ENCODE measurements at places on chromosomes 7 and 10.

GRCh38 chr10:4819707-4820106 lies 6.3 kb upstream of the AKR1E2 start:
- DNase-seq, result no peak

GRCh38 chr10:74612195-74612594 lies 214.2 kb upstream of the KAT6B start:
- no peak for DNase-seq

DNA sequence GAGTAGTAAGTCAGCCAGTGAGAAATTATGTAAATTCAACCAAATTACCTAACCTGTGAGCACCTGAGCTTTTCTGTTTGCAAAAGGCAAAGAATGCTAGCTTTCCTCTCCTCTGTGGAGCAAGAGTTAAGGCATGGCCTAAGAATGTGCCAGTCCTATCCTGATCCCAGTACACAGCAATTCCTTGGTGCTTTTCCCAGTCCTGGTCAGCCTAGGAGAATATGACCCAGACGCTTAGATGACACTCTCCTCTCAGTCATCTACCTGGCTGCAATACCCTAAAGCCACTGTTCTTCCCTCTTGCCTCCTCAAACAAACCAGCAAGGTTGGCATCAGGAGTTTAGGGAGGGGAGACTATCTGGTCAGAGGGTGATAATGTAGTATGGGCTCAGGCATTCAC lies 4.1 kb downstream of the PDLIM1 start:
- DNase-seq, result no peak

DNA sequence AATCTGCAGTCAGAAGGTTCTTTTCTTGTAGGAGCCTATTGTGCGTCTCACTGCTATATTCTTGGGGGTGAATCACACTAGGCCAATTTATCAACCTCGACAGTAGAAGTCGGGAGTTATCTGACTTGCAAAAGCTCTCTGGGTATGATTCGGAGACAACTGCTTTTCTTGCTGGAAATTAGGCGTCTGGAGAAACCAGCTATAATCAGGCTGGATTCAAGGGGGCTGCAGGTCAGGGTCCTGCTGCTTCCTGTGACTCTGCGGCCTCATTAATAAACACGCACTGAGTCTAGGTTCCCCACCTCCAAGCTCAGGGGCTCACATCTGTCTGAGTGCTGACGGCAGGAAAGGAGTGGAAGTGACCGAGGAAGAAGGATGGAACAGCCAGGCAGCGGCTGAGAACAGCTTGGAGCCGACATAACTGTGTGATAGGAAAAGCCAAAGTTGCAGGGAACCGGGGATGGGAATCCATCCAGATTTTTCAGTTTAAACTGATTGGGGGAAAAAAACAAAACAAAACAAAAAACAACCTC lies 184.6 kb downstream of the FANK1 start:
- no peak for DNase-seq

DNA sequence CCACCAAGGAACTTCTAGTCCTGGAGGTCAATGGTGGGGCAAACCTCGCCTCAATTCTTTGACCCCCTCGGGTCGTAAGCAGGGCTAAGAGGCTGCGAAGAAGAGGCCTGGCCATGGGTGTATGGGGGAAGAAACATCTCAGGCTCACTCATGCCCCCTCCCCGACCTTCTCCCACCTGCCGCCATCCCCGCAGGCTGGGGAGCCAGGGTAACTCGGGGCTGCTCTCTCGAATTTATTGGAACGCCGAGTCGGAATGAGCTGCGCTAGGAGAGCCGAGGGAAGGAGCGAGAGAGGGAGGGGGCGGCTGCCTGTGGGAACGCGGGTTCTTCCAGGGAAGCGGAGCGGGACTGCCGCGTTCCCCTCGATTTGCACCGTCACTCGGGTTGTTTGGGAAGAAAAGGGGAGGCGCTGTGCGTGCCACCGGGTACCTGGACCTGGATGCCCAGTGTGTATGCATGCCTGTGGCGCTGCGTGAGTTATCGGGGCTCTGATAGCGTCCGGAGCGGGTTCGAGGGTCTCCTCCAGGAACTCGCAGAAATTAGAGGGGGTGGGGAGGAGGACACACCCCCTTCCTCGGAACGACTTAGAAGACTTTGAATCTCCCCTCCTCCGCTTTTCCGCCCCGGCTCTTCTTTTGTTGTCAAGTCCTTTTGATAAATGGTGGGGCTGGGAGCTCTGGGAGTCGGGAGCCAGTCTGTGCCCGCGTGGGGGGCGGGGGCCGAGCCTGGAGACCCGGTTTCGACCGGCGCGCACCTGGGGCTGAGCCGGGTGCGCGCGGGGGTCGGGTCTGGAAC lies 1.8 kb upstream of the ZNF503 start:
- no peak for DNase-seq

DNA sequence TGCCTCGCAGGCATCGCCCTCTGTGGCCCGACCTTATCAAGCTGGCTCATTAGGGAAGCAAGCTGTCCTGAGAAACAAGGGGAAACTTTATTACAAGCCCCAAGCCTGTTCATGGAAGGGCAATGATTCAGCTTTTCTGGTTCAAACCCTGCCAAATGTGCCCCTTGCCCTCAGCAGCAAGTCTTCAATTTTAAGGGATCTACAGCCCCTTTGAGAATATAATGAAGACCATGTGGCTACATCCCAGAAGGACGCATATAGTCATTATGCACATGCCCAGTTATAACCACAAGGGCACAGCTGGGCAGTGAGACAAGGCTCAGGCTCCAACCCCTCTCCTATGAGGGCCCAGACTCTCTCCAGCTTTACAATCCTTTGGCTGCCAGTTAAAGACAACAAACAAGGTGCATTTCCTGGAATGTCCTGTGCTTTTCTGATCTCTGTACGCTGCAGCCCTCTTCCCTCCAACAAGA lies 56.7 kb downstream of the DDC start:
- DNase-seq, result no peak

GRCh38 chr10:26703096-26703495 lies 5.6 kb downstream of the PDSS1 start:
- DNase-seq, result no peak

DNA sequence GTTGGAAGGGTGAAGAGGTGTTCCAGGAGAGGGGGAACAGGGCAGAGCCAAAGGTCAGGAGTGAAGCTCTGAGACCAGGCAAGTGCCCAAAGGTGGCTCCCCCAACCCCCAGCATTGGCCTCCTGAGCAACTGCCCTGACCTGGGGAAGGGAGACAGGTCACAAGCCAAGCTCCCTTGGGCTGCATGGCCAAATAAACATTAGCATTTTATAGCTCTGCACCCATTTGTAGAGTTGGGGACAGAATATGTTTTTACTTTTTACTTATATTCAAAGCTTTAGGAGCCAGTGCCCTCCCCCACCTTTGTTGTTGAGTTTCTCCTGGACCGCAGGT lies 4.0 kb downstream of the UNC5B start:
- DNase-seq, result no peak

GRCh38 chr7:29805031-29805430 lies 1.3 kb upstream of the WIPF3 start:
- no peak for DNase-seq

DNA sequence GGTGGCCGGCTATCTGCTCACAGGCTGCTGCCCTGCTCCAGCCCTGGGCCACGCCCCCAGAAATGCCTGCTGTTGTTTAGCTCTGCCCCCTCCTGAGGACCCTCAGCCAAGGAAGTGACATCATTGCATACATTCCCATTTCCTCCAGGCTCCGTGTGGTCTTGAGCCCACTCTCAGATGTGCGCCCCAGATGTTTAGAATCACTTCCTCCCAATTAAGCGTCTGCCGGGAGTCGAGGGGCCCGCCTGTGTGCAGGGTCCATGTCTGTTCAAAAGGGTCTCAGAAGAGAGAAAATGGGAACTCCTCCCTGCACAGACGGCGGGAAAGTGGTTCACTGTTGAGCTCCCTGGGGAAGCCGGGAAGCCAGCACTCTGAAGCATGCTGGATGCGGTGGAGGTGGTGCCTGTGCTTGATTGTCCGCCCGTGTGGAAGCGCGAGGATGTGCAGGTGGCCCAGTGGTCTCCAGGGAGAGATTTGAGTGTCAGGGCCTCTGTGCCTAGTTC lies 116.9 kb upstream of the PPIF start:
- DNase-seq, result no peak

DNA sequence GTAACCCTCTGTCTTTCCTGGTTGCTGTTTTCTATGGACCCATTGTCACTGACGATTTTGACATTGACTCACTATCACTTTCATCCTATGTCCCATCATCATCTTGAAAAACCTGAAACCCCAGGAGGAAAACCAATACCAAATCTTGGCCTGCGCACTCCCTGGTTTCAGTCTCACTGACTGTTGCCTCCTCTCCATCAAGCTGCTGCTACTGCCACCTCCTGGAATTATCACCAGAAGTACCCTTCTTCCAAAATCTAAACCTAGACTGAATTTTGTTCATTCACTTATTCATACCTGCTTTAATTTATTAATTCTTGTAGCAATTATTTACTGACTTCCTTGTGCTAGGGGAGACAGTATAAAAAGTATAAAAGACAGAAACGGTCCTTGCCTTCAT lies 44.5 kb upstream of the ACBD5 start:
- no peak for DNase-seq

- no peak for DNase-seq
Observed at GRCh38 chr7:112118581-112119566, 87.3 kb downstream of the DOCK4 start.

DNA sequence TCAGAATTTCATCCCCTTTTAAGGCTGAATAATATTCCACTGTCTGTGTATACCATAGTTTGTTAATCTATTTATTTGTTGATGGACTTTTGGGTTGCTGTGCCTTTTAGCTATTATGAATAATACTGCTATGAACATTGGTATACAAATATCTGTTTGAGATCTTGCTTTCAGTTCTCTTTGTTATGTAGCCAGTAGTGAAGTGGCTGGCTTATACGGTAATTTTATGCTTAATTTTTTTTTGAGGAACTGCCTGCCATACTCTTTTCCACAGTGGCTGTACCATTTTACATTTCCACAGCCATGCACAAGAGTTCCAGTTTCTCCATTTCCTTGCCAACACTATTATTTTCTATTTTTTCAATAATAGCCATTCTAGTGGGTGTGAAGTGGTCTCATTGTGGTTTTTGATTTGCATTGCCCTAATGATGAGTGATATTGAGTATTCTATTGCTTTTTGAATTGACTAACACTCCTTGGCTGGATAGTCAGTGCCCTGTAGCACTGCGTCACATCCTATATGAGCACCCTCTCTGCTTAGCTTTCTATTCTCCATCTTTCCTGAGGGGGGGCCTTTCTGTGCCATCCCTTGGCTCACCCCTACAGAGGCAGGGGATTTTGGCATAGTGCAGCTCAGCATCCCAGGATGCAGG lies 29.4 kb upstream of the RAPGEF5 start:
- no peak for DNase-seq

DNA sequence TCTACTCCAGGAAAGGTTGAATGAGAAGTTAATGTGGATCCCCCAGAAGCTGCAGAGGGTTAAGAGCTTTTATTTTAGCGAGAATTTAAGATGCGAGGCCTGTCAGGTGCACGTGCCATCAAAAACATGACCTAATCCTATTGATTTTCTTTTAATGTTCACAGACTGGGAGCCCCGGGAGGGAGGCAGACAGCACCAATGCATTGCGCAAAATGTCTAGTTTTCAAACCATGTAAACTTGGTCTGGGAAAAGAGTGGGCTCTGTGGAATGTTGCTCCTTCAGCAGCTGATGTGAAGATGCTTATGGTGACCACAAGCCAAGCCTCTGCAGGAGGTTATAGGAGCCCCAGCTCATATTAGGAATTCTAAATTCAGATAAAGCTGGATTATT lies 172.0 kb upstream of the ITGB1 start:
- DNase-seq, result no peak

DNA sequence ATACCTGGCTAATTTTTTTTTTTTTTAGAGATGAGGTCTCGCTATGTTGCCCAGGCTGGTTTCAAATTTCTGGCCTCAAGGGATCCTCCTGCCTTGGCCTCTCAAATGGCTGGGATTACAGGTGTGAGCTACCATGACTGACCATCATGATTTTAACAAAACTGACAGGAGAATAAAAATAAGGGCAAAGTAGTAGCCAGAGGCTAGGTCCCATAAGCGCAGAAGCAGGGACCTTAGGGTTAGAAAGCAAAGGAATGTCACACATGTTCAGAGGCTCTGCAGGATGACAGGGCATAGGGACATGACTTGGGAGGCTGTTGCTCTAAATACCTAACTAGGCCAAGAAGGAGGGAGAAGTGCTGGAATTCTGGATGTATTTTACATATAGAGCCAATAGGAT lies 5.1 kb upstream of the LIMK1 start:
- no peak for DNase-seq

- DNase-seq, result no peak
Observed at GRCh38 chr7:113176836-113177235, 58.5 kb upstream of the SMIM30 start.

GRCh38 chr10:78044699-78045098 lies 11.0 kb downstream of the RPS24 start:
- no peak for DNase-seq

DNA sequence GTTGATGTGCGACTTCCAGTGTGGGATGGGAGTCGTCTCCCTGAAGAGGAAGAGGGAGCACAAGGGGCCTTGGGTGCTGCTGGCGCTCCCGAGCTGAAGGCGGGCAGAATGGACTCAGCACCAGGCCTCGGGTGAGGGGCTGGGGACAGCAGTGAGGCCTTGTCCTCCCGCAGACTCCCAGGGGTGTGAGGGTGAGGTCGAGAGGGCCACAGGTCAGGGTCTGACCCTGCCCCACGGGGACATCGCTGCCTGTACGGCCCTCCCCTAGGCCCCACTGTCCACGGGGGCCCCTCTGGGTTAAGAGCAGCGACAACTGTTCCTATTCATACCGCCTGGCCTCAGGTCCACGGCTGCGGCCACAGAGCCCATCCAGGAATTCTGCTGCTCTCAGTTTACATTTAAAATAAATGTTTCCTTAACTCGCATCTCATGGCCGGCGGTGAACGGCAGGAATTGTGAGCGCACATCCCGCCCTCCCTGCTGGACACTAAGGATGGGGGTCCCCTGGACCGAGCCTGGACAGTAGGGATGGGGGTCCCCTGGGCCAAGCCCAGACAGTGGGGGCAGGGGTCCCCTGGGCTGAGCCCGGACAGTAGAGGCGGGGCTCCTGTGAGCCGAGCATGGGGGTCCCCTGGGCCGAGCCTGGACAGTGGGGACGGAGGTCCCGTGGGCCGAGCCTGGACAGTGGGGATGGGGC lies 61.7 kb downstream of the PDGFA start:
- DNase-seq, result no peak

DNA sequence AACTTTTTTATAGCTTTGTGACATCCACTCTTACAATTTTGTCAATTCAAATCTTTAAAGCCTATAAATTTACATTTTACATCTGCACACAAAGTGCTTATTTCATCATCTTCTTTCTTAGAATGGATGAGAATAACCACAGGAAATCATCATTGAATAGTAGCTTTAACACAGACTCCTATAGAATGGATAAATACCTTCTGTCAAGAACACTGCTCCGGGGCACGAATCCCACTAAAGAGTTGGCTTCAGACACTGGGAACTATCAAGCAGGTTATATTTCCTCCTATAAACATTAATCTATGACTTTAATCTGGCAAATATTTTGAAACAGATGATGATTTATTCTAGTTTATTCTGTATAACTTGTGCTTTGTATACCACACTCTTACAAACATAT lies 269.7 kb upstream of the TPK1 start:
- DNase-seq, result no peak
